ENCODE measurements at places on chromosomes 11 and 22. TPM values are rescaled to one million over a fixed set of nuclear protein-coding genes. Genes with fewer than 3 reads are reported as not detected.

- no peak overlapping the region for H3K4me3 ChIP-seq
- H3K27ac ChIP-seq = no peak overlapping the region
- no peaks in the 10 kb centered on the region for H3K4me1 ChIP-seq
- peak; percentile 11 for DNase-seq
- no peaks in the 10 kb centered on the region for H3K27me3 ChIP-seq
- no peaks in the 10 kb centered on the region for H3K36me3 ChIP-seq
Observed at GRCh38 chr22:19799322-19800190, 39.0 kb downstream of the TBX1 start.

DNA sequence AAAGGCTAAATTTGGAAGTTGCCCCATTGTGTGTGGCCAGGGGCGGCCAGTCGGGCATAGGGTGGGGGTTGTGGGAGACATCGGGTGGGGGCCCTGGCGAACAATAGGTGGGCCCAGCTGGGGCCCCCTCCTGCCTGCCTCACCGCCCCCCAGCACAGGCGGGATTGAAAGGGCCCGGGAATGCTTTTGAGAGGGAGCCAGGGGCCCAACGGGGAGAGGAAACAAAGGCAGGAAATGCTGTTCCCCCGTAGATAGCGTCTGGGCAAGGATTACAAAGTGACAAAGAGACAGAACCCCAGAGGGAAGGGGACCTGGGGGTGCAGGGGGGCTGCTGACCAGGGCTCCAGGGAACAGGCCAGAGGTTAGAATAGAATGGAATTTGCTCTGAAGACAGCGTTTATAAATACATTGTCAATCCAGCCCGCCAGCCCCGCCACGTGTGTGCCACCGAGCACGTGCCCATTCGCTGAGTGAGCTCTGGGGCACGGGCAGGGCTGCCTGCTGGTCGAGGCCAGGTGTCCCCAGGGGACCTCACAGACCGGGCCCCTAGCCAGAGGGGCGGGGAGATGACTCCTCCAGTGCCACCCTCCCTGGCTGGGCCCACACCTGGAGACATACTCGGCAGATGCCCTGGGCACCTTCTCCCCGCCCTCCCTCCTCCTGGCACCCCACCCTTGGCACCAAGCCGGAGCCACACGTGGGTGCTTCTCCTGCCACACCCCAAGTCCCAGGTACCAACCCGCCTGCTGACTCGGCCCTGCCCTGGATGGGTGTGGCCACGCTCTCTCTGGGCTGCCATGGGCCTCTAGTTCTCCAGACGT is 9.7 kb downstream of the PDGFB start:
- H3K27ac ChIP-seq = no peak overlapping the region
- no peaks in the 10 kb centered on the region for H3K27me3 ChIP-seq
- DNase-seq = peak; percentile 58
- peaks cover 34% of the 10 kb centered on the region for H3K4me1 ChIP-seq
- peaks cover 24% of the 10 kb centered on the region for H3K36me3 ChIP-seq
- H3K4me3 ChIP-seq = no peak overlapping the region

DNA sequence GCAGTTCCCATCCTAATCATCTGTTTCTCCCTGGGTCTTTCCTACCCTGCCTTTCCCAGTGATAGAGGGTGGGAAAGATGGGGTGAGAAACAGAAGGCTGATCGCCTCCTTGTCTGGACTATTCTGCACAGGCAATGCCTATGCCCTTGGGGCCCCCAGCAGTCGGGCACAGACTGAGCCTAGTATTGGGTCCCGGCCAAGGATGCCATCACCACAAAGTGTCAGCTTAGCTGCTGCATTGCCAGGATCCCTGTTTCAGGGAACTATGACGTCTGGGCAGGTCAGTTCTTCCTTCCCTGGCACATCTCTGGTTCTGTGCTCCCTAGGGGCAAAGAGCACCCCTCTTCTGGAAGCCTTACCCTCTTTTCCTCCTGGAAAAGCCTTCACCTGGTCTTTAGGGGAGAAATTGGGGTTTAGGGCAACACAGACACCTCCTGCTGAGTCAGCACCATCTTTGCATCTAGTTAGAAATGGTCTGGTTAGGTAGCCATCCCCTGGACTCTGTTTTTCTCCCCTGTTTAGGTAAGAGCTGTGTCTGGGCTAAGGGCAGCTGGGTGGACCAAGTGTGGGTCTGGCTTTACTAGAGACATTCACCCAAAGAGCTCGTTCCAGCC is 2.1 kb downstream of the ADAMTS8 start:
- no peaks in the 10 kb centered on the region for H3K36me3 ChIP-seq
- no peak for DNase-seq
- H3K27ac ChIP-seq = no peak overlapping the region
- no peak overlapping the region for H3K4me3 ChIP-seq
- no peaks in the 10 kb centered on the region for H3K4me1 ChIP-seq
- H3K27me3 ChIP-seq = peaks cover 82% of the 10 kb centered on the region

GRCh38 chr22:19843107-19843856 is 11.4 kb downstream of the GNB1L start:
- H3K27me3 ChIP-seq = no peaks in the 10 kb centered on the region
- no peaks in the 10 kb centered on the region for H3K36me3 ChIP-seq
- no peak overlapping the region for H3K27ac ChIP-seq
- no peak for DNase-seq
- no peak overlapping the region for H3K4me3 ChIP-seq

DNA sequence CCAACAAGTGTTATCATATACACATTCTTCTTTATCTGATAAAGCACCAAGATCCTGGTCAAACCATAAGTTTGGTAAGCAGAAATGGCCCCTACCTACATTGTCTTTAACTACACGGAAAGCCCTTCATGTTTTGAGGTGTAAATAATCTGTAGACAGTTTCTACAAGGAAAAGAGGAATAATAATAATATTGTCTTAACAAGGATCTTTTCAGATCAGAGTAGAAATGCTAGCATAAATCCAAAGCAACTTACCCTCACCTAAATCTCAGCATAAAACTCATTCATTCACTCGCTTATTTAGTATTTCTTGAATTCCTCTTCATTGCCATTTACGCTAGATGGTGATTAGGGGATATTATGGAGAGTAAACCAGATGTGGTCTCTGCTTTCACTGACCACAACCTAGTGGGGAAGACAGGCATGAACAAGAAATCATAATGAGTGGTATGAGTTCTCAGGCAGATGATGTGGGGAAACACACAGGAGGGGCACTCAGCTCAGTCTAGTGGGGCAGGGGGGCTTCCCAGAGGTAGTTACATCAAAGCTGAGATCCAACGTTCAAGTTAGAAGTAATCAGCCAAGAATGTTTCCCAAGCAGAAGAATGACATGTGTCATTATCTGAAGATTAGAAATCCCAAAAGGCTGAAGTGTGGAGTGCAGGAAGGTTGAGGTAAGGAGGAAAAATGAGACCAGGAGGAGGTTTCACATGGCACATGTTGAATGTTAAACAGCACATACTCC is 65.4 kb upstream of the ZC3H12C start:
- peaks cover 3% of the 10 kb centered on the region for H3K4me1 ChIP-seq
- H3K4me3 ChIP-seq = no peak overlapping the region
- H3K36me3 ChIP-seq = no peaks in the 10 kb centered on the region
- no peak overlapping the region for H3K27ac ChIP-seq
- no peaks in the 10 kb centered on the region for H3K27me3 ChIP-seq

DNA sequence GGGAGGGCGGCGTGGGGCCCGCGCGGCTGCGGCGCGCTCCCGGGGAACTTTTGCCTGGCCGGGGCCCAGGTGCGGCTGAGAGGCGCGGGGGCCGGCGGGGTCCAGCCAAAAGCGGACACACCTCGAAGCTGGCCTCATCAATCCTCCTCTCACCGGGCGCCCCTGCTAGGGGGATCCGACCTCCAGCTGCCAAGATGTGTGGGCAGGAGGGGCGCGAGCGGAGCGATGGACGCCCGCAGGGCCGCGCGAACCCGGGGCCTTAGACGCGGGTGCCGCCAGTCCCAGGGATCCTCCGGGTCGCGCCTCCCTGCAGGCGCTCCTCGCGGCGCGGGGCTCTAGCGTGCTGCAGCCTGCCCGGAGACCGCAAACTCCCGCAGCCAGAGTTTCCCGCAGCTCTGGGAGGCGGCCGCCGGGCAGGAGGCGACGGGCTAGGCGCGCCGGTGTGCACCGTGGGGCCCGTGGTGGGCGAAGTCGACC is 785 bp downstream of the IGSF9B start:
- H3K4me3 ChIP-seq = no peak overlapping the region
- DNase-seq = no peak
- no peaks in the 10 kb centered on the region for H3K4me1 ChIP-seq
- H3K27me3 ChIP-seq = peaks cover 60% of the 10 kb centered on the region
- H3K27ac ChIP-seq = no peak overlapping the region

Gene DDX25
- not detected for total RNA-seq
